ENCODE measurements at places on chromosomes 16 and 17.

- DNase-seq: no peak
Measured at GRCh38 chr17:79976451-79976850, 59.2 kb downstream of the TBC1D16 start.

- DNase-seq: peak; percentile 54
Measured at GRCh38 chr17:79019632-79020584, 4.1 kb upstream of the C1QTNF1 start.

- DNase-seq: no peak
Measured at GRCh38 chr17:3552916-3553315, 4.7 kb downstream of the TRPV3 start.

GRCh38 chr16:22284637-22285036, 12.6 kb upstream of the POLR3E start:
- DNase-seq: no peak

DNA sequence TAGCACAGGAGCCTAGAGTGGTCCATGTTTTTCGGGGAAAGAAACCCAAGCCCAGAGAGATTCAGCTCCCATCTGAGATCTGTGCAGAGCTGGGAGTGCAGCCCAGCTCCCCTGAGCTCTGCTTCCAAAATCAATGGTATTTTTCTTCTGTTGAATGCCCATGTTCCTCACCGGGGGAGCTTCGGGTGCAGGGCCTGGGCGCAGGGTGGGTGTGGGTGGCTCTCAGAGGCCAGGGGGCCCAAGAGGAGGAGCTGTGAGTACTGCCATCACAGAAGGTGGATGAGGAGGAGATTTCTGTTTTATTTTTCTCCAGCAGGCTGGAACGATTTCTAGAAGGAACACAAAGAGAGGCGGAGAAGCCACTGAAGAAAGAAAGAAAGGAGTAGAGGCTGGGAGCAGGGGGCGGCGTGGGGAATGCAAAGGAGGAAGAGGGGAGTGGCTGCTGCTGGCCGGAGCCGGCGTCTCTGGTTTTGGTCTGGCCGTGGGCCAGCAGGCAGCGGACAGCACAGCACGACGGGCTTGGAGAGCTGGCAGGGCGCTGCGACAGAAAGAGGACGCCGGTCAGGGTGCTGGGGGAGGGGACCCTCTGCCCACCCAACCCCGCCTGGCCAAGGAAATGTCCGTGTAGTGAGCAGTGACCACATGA, 76.2 kb upstream of the KSR1 start:
- DNase-seq: peak; percentile 35

GRCh38 chr16:23040246-23040645, 109.0 kb downstream of the USP31 start:
- no peak for DNase-seq

DNA sequence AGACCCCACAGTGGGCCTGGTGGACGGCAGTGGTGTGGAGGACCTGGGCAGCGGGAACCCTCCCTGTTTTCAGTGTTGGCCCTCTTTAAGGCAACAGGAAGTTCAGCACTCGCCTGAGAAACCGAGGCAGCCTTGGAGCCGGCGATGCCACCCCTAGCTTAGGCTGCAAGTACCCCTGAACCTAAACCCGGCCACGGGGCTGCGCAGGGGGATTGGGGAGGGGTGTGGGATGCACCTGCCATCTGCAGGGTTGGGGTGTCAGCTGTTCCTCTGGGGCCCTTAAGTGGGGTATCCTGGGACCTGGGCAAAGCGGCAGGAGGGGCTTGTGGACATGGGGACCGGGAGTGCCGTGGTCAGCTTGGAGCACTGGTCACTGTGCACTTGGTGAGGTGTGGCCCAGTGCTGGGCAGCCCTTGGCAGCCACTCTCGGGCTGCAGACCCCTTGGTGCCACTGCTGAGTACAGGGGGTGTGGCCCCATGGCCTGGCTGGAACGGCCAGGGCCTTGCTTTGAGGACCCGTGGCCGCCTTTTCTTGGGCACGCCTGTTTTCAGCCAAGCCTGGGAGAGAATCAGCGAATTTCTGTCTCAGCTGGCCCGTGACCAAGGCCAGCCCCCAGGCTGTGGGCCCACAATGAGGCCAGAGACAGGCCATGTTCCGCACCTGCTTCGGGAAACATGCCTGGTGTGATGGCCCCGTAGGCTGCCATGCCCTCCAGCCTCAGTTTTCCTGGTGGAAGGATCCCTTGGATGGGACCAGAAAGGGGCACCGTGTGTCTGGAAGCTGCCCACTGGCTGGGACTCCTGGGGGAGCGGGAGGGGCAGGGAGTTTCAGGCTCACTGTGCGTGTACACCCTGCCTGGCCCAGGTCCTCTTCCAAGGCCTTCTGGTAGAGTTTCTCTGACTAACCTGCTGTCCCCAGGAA, 4.1 kb upstream of the SLC25A10 start:
- DNase-seq: no peak

DNA sequence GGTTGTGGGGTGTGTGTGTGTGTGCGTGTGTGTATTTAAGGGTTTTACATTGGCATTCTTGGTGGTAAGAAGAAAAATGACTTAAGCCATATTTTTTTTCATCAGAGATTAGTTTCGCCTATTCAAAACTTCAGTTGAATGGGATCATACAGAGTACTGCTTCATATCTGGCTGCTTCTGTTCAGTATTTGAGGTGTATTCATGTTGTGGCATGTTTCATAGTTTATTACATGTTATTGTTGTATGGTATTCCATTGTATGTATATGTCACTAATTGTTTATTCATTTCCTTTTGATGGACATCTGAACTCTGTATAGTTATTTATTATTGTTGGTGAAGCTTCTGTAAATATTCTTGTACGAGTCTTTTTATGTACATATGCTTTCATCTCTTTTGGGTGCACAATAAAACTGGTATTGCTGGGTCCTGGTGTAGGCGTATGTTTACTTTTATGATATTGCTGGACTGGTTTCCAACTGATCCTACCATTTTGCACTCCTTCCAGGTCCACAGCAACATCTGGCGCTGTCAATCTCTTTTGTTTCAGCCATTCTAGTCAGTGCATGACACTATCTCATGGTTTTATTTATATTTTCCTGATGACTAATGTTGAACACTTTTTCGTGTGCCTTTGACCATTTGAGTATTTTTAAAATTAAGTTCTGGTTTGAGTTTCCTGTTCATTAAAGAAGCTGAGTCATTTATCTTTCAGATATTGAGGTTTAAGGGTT, 77.4 kb upstream of the MAF start:
- DNase-seq: no peak

GRCh38 chr17:77439189-77440018, 298.6 kb downstream of the SEC14L1 start:
- DNase-seq: no peak

GRCh38 chr17:49497148-49498028, 2.3 kb downstream of the NGFR start:
- DNase-seq: no peak

- DNase-seq: no peak
Measured at GRCh38 chr16:5447734-5448133, 350.1 kb upstream of the EEF2KMT start.

GRCh38 chr16:72715267-72715666, 332.7 kb downstream of the ZFHX3 start:
- no peak for DNase-seq

DNA sequence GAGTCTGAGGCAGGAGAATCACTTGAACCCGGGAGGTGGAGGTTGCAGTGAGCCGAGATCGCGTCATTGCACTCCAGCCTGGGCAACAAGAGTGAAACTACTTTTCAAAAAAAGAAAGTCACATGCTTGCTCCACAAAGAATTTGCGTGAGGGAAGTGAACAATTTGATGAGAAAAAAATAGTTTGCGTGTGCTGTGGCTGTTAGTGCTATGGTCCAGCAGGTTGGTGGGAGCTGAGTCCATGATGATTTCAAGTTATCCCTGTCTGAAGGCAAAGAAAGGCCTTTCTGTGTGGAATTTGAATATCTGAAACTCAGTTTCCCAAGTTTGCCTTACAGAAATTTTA, 21.0 kb downstream of the PRCD start:
- DNase-seq: no peak

GRCh38 chr16:88716601-88717001, 10.3 kb downstream of the CTU2 start:
- no peak for DNase-seq

GRCh38 chr17:876272-876671, 94.1 kb downstream of the MRM3 start:
- no peak for DNase-seq

- DNase-seq: no peak
Measured at GRCh38 chr16:53530741-53531140, 27.7 kb upstream of the AKTIP start.

- DNase-seq: peak; percentile 15
Measured at GRCh38 chr16:28042811-28043210, 20.7 kb downstream of the GSG1L start.

- no peak for DNase-seq
Measured at GRCh38 chr17:57662041-57662440, 83.1 kb downstream of the CCDC182 start.

GRCh38 chr17:59631276-59631675, 11.6 kb downstream of the CLTC start:
- no peak for DNase-seq

- DNase-seq: no peak
Measured at GRCh38 chr16:23359092-23359760, 57.1 kb downstream of the SCNN1B start.

GRCh38 chr16:75351183-75351582, 82.1 kb downstream of the CFDP1 start:
- DNase-seq: no peak

DNA sequence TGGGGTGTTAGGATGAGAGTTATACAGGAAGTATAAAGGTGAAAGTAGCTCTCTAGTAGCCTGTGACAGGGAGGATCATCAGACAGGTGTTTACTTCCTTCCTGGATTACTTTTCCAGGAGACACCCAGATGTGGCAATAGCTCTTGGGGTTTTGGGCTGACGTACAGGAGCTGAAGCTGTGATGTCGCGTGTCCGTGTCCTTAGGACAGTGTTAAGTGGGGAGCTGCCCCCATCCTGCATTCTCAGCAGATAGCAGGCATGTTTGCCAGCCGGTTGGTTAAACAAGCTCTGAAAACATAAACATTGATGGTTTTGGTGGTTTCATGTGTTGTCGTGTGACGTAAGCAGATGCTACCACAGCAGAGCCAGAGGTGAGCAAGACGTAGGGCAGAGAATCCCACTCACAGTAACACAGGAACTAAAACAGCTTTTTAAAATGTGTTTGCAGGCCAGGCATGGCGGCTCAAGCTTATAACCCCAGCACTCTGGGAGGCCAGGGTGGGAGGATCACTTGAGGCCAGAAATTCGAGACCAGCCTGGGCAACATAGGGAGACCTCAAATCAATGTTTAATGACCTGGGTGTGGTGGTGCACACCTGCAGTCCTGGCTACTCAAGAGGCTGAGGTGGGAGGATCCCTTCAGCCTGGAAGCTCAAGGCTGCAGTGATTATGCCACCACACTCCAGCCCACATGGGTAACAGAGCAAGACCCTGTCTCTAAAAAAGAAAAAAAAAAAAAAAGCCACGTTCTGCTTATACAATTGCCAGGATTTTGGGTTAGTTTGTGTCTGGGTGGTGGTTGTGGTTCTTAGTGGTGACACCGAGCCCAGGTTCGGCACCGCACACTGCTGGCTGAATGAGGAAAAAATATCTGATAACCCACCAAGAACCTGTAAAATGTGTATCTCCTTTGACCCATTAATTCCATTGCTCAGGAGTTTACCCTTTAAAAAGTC, 18.2 kb upstream of the IL17C start:
- no peak for DNase-seq

- DNase-seq: no peak
Measured at GRCh38 chr17:3603870-3604259, 5.3 kb downstream of the TRPV1 start.

GRCh38 chr17:76697702-76698465, 12.9 kb downstream of the MXRA7 start:
- peak; percentile 45 for DNase-seq

- peak; percentile 68 for DNase-seq
Measured at GRCh38 chr17:77778636-77779489, 179.6 kb upstream of the TNRC6C start.

- DNase-seq: peak; percentile 22
Measured at GRCh38 chr16:72666267-72666666, 381.7 kb downstream of the ZFHX3 start.

DNA sequence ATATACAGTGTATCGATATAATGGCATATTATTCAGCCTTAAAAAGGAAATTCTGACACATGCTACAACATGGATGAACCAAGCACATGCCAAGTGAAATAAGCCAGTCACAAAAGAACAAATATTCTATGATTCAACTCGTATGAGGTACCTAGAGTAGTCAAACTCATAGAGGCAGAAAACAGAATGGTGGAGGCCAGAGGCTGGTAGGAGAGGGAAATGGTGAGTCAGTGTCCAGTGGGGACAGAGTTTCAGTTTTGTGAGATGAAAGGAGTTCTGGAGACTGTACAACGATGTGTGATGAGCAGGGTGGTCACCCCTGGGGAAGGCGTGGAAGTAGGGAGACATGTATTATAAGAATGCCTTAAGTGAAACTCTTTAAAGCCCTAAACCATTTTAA, 39.9 kb downstream of the RNF157 start:
- no peak for DNase-seq

- no peak for DNase-seq
Measured at GRCh38 chr16:66961914-66962313, 848 bp downstream of the CES3 start.

GRCh38 chr16:73408311-73408710, 360.4 kb upstream of the ZFHX3 start:
- no peak for DNase-seq

GRCh38 chr16:22862046-22862445, 48.1 kb downstream of the HS3ST2 start:
- no peak for DNase-seq

GRCh38 chr17:37212179-37212578, 163.6 kb upstream of the C17orf78 start:
- no peak for DNase-seq

- DNase-seq: peak; percentile 49
Measured at GRCh38 chr16:4089251-4089810, 26.9 kb downstream of the ADCY9 start.

- DNase-seq: no peak
Measured at GRCh38 chr16:11955713-11956123, 9.3 kb upstream of the TNFRSF17 start.

DNA sequence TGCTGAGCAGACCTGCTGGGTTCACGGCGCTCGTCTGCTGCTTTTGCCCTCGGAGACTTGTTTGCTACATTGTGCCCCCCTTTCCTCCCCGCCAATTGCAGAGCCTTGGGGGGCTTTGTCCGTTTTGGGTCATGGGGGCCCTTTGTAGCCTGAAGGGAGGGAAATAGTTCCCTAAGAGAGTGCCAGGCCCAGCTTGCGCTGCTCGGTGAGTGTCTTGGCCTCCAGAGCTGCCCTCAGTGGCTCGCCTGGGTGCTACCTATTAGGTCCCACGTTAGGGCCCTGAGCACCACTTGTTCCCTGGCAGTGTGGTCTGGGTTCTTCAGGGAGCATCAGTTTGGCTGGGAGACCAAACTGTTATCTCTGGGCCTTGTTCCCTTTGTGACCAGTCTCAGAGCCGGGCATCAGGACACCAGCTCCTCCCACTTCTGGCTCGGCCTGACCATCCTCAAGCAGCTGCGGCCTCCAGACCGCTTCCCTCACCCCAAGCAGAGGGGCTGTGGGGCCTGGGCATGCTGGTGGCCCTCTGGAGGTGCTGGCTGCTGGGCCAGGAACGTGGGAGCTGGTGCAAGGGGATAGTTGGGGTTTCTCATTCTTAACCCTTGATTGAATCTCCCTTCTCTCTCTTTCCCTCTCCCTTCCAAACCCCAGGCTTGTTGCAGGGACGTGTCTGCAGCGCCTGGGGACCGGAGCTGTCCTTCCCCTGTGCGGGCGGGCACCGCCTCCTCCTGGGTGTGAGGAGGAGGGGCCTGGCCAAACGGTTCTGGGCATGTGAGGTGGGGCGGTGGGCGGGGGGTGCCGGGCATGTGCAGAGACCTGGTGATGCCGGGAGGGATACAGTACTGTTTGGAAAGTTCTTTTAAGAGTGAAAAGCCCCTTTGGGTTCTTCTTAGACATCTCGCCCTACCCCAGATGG, 16.0 kb upstream of the ITGB4 start:
- DNase-seq: no peak
